Subcutaneous adipose tissue (tissue), 4 donors: ENCODE measurements at places on chromosomes 1 and 21. TPM values are rescaled to one million over a fixed set of nuclear protein-coding genes. Genes with fewer than 3 reads are reported as not detected.

Gene MRPS14
- total RNA-seq: 32.9 TPM

Gene DNAJC28
- total RNA-seq: 2.7 TPM

Gene GBP1
- total RNA-seq: 12.9 TPM

Gene TEKT2
- not detected for total RNA-seq

Gene C1orf116
- not detected for total RNA-seq

Gene STXBP3
- 82.6 TPM for total RNA-seq

Gene C1orf56
- total RNA-seq: 4.4 TPM
